ENCODE measurements at places on chromosomes 1 and 21. TPM values are rescaled to one million over a fixed set of nuclear protein-coding genes. Genes with fewer than 3 reads are reported as not detected.

The IGSF9 gene
- not detected for total RNA-seq

The COL24A1 gene
- 1.6 TPM for total RNA-seq

The COPA gene
- 114 TPM for total RNA-seq

The FAM78B gene
- total RNA-seq, result 0.56 TPM

The GBP2 gene
- total RNA-seq, result 79.7 TPM

The SLC9C2 gene
- not detected for total RNA-seq

The S100A12 gene
- not detected for total RNA-seq

The CNIH3 gene
- not detected for total RNA-seq

The ZNF648 gene
- not detected for total RNA-seq

- H3K27me3 ChIP-seq, result no peaks in the 10 kb centered on the region
- peak overlapping the region; percentile 37 for H3K27ac ChIP-seq
- DNase-seq, result no peak
- H3K36me3 ChIP-seq, result no peaks in the 10 kb centered on the region
- H3K4me1 ChIP-seq, result peaks cover 3% of the 10 kb centered on the region
Observed at GRCh38 chr1:26542771-26543451, 13.3 kb downstream of the RPS6KA1 start.

- no peak overlapping the region for H3K4me3 ChIP-seq
- no peak overlapping the region for H3K27ac ChIP-seq
- DNase-seq, result no peak
- H3K4me1 ChIP-seq, result peaks cover 6% of the 10 kb centered on the region
Observed at GRCh38 chr1:9842073-9842711, 18.4 kb upstream of the CLSTN1 start.

GRCh38 chr21:34770576-34770975 is 101.8 kb downstream of the CLIC6 start:
- DNase-seq, result no peak
- no peak overlapping the region for H3K4me3 ChIP-seq
- no peaks in the 10 kb centered on the region for H3K27me3 ChIP-seq
- no peak overlapping the region for H3K27ac ChIP-seq
- H3K36me3 ChIP-seq, result no peaks in the 10 kb centered on the region

DNA sequence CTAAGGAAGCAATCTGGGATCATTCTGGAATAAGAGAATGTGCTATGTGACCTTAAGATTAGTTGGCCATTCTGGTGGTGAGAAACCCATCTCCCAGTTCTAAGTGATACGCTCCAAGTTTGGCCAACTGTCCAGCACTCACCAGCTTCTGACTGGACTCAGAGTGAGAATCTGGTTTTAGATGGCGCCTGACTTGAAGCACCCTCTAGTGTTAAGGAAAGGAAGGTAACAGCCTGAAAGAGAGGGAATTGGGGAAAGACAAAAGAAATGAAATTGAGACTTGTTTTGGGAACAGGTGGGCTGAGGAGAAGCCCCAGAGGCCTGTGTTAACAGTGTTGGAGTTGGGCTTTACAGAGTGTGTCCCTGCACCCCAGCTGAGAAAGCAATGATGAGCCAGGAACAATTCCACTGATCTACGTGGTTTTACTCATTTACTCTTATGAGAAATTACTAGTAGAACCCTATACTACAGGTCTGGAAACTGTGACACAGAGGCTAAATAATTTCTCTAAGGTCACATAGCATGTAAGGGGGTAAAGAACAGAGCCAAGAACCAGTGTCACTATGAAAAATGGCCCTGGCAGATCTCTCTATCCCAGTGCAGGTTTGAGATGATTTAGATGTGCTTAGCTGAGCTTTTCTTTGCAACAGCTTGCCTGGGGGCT is 9.3 kb upstream of the FCAMR start:
- H3K36me3 ChIP-seq, result no peaks in the 10 kb centered on the region
- H3K4me3 ChIP-seq, result no peak overlapping the region
- no peaks in the 10 kb centered on the region for H3K4me1 ChIP-seq
- H3K27ac ChIP-seq, result no peak overlapping the region
- no peaks in the 10 kb centered on the region for H3K27me3 ChIP-seq
- no peak for DNase-seq

DNA sequence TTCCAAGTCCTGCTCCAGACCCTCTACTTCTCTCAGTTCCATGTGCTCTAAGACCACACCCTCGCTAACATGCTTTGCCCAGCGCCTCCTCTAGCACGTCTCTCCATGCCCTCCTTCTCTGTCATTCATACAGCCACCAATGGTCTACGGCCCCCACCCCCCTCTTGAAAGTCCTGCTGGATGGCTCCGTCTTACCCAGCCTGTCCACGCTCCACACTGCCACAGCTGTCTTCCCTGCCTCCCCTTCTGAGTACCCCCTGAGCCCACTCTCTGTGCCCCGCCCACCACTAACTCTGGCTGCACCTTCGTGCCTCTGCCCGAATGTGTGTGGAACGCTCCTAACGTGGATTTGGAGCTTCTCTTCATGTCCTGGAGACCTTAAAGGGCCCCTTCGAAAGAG is 244.6 kb downstream of the TRABD2B start:
- peak overlapping the region; percentile 1 for H3K4me3 ChIP-seq
- no peak for DNase-seq
- peak overlapping the region; percentile 46 for H3K27ac ChIP-seq
- no peaks in the 10 kb centered on the region for H3K36me3 ChIP-seq
- peaks cover 21% of the 10 kb centered on the region for H3K4me1 ChIP-seq

DNA sequence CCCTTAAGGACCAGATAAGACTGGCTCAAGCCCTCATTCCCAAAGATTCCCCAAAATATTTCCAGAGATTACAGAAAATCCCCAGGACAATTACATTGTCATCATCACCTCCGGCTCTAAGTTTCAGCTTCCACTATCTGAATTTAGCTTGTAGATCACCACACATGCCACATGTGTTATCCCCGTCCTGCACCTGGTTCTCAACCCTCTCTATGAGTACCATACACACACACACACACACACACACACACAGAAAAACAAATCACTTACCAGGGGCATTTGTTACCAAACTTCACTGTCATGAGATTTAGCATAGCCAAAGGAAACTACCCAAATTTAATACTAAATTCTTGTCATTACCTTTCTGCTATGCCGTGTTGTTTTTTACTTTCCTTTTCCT is 15.4 kb upstream of the TSPAN1 start:
- H3K27me3 ChIP-seq, result no peaks in the 10 kb centered on the region
- no peaks in the 10 kb centered on the region for H3K36me3 ChIP-seq
- H3K27ac ChIP-seq, result no peak overlapping the region

- no peak for DNase-seq
- no peaks in the 10 kb centered on the region for H3K4me1 ChIP-seq
- H3K27me3 ChIP-seq, result no peaks in the 10 kb centered on the region
- no peak overlapping the region for H3K27ac ChIP-seq
- H3K36me3 ChIP-seq, result no peaks in the 10 kb centered on the region
Observed at GRCh38 chr1:76501586-76502219, 365.6 kb upstream of the ST6GALNAC5 start.

- H3K27ac ChIP-seq, result peak overlapping the region; percentile 39
- H3K27me3 ChIP-seq, result no peaks in the 10 kb centered on the region
- peaks cover 50% of the 10 kb centered on the region for H3K36me3 ChIP-seq
- no peak for DNase-seq
Observed at GRCh38 chr1:8354038-8354437, 36.1 kb downstream of the SLC45A1 start.

DNA sequence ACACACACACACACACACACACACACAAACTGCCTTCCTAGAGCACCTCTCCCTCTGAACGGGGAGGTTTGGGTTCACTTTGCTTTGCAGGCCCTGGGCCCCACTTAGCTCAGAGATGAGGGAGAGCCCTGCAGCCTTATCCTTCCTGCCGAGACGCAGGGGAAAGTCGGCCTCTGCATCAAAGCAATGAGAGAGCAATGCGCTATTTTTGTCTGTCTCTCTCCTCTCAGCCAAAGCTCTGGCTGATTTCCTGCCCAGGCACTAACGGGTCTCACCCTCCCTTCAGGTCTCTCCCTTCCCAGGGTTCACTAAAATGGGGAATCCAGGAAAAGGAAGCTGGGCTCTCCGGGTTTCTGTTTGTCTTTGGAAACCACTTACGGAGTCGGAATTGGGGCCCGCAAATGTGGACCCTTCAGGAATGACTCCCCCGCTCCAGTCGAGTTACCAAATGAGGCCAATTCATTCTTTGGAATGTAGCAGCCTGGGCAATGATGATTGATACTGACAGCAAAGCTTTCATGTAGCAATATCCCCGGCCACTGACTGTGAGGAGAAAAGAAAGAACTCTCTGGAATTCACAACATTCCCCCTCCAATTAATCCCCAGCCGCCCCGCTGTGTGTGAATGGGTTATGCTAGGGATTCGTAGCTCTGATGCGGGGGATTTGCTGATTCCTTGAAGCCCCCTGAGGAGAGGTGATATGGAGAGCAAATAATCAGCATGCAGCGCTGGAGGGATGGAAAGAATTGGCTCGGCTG is 61.5 kb upstream of the WLS start:
- no peak overlapping the region for H3K27ac ChIP-seq
- no peaks in the 10 kb centered on the region for H3K27me3 ChIP-seq
- no peaks in the 10 kb centered on the region for H3K36me3 ChIP-seq
- peaks cover 14% of the 10 kb centered on the region for H3K4me1 ChIP-seq
- no peak for DNase-seq
- H3K4me3 ChIP-seq, result peak overlapping the region; percentile 54

DNA sequence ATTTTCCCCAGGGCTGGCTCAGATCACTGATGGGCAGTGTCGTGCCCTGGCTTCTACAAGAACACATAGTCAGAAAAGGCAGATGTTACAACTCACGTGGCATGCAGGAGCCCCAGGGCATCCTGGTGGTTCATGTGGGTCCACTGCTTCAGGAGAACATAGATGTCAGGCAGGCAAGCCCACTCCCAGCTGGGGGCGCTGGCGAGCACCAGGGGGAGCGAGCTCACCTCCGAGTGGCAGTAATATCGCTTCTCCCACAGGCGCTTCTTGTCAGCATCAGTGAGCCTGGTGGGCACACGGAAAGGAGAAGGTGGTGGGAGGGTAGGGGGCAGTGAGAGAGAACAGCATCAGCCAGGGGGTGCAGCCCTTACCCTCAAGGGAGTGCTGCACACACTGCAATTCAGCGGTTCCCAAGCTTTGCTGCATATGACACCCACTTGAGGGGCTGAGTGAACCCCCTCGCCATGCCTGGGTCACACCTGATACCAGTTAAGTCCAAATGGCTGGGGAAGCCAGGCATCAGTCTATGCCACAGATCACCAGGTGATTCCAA is 34.3 kb upstream of the PPP1R15B start:
- no peaks in the 10 kb centered on the region for H3K27me3 ChIP-seq

DNA sequence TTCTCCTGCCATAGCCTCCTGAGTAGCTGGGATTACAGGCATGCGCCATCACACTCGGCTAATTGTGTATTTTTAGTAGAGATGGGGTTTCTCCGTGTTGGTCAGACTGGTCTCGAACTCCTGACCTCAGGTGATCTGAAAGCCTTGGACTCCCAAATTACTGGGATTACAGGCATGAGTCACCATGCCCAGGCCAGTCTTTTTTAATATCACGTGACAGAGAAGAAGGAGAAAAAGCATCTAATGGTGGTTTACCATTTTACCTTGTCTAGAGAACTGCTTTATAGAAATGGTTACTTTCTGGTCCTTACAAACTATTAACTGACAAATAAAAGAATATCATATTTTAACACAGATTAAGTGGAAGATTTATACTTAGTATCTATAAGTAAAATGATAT is 168.0 kb downstream of the PTPRC start:
- H3K27ac ChIP-seq, result no peak overlapping the region
- H3K4me1 ChIP-seq, result no peaks in the 10 kb centered on the region
- no peaks in the 10 kb centered on the region for H3K27me3 ChIP-seq

GRCh38 chr21:39007985-39008384 is 175.3 kb downstream of the PSMG1 start:
- peak overlapping the region; percentile 82 for H3K27ac ChIP-seq
- DNase-seq, result no peak
- H3K4me3 ChIP-seq, result no peak overlapping the region
- H3K27me3 ChIP-seq, result no peaks in the 10 kb centered on the region
- H3K36me3 ChIP-seq, result no peaks in the 10 kb centered on the region

GRCh38 chr1:180981596-180982387 is 40.9 kb downstream of the STX6 start:
- peaks cover 36% of the 10 kb centered on the region for H3K36me3 ChIP-seq
- DNase-seq, result no peak
- H3K27me3 ChIP-seq, result no peaks in the 10 kb centered on the region
- no peak overlapping the region for H3K4me3 ChIP-seq

GRCh38 chr1:171883849-171884248 is 42.6 kb downstream of the DNM3 start:
- no peak overlapping the region for H3K4me3 ChIP-seq
- H3K27me3 ChIP-seq, result no peaks in the 10 kb centered on the region

GRCh38 chr1:190453550-190453949 is 24.1 kb downstream of the BRINP3 start:
- no peak overlapping the region for H3K4me3 ChIP-seq
- H3K4me1 ChIP-seq, result no peaks in the 10 kb centered on the region
- no peak overlapping the region for H3K27ac ChIP-seq
- H3K27me3 ChIP-seq, result no peaks in the 10 kb centered on the region

DNA sequence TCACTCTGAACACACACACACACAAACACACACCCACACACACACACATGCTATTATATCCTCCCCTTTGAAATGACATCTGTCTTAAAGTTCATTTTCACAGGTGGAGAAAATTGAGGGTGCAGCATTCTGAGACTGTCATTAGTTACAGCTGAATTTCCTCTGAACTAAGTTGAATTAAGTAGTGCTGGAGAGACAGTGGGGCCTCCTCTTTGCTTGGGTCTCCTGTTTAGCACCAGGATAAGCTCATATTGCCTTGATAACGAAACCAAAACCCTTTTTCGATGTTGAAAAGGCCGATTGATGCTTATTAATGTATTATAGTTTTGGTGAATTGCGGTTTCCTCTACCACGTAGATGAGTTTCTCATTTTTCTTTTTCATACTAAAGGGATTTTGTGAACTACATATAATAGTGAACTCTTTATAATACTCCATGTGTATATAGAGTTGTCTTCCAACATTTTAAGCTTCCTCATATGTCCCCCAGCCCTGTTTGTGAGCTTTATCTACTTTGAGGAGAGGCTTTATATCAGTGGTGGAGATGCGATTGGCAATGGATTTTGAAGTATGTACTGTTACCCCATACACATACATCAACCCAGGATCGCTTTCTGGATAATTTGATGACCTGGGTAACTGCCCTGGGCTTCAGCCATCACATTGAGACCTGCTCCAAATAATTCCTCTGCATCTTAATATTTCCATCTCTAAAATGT is 17.4 kb downstream of the DYNLT5 start:
- H3K36me3 ChIP-seq, result no peaks in the 10 kb centered on the region
- no peaks in the 10 kb centered on the region for H3K27me3 ChIP-seq
- no peak overlapping the region for H3K4me3 ChIP-seq
- DNase-seq, result no peak
- H3K4me1 ChIP-seq, result no peaks in the 10 kb centered on the region

DNA sequence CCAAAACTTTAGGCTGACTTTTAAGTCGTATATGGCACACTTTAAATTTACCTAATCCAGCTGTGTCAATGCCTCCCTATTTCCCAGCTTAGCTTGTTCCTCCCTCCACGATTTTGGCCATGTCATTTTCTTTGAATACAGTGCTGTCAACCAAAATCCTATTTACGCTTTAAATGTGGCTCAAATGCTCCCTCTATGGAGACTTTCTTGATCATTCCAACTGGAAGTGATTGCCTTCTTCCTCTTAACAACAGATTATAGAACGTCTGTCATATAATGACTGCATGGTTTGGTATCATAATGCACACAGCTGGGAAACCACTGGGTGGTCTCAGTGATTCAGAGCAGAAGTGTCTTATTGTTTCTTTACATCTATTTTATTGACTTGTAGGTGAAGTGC is 18.9 kb upstream of the BATF3 start:
- no peaks in the 10 kb centered on the region for H3K4me1 ChIP-seq
- no peak overlapping the region for H3K27ac ChIP-seq
- H3K36me3 ChIP-seq, result no peaks in the 10 kb centered on the region
- H3K4me3 ChIP-seq, result no peak overlapping the region
- no peaks in the 10 kb centered on the region for H3K27me3 ChIP-seq
- no peak for DNase-seq
